ENCODE measurements at places on chromosomes 16 and 17.

DNA sequence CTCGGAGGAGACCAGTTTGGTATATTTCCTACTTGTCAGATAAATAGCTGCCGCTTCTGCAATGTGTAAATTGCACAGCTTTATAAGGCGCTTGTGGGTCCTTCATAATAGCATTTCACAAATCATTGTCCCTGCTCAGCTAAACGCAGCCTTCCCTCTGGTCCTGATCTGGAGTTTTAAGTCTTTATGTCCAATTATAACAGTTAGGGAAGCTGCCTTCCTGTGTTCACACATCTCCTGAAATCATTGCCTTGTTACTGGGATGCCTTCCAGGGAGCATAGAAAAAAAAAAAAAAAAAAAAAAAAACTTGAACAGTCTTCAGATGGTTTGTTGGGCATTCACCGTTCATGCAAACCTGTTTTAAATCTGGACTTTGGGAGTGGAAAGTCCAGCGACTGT, 342.0 kb downstream of the XYLT1 start:
- DNase-seq: no peak

DNA sequence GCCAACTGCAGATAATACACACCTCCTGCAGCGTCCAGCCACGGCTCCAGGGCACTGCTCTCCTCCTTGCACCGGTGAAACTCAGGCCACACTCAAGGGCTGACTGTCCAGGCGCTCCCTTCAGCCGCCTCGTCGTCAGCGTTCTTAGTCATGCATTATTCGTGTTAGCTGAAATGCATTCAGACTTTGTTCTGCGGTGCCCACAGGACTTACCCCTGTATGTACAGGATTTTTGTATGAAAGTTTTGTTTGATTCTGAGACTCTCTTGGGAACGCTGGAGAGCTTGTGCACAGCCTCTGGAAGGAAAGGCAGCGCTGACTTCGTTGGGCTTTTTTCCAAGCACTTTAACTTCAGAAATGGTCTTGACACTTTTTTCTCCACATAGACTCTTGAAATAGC, 22.1 kb downstream of the CIBAR2 start:
- no peak for DNase-seq

DNA sequence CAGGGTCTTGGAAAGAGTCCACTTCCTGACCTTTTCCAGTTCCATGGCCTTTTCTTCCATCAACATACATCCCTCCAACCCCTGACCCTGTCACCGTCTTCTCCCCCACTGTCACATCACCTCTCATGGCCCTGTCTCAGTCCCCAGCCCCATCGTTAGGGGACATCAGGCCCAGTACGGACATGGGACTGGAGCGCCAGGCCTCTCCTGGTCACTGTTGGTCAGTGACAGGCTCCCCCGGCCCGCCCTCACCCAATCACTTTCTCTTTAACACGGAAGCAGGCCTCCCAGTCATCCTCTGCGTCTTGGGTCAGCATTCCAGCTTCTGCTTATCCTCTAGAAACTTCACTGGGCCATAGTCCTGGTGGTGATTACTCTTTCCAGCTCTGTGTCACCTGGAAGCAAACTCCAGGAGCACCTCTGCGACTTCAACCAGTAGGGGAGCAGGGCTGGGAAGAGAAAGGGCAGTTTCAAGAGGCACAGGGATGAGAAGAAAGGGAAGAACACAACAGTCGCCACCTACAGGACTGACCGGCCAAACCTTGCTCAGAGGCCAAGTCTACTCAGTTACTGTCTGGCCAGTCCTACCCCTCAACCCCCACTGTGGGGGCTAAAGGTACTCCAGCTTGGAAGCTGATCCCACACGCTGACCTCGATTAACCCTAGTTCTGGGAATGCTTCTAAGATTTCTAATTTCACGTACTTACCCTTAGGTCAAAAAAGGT, 15.9 kb upstream of the ICAM2 start:
- no peak for DNase-seq

DNA sequence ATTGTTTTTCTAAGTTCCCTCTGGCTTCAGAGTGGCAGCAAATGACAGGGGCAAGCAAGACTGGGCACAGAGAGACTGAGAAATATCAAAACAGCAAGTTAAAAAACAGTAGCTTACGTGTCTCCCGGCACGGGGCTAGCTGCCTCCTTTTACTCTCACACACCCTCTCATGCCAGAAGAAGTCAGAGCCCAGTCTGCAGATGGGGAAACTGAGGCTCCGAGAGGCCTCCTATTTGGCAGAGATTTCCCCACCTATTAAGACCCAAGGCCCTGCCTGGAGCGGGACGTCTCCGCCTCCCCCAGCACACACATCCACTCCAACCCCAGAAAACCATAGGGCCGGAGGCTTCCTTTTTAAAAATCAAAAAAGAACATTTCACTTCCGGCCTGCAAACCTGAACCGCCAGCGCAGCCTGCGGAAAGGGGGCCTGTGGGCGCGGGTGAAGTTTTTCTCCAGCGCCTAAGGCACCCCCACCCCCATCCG, 832 bp downstream of the CARHSP1 start:
- no peak for DNase-seq

- DNase-seq: no peak
These were observed 59.4 kb downstream of the NLK start for GRCh38 chr17:28101919-28102318.

DNA sequence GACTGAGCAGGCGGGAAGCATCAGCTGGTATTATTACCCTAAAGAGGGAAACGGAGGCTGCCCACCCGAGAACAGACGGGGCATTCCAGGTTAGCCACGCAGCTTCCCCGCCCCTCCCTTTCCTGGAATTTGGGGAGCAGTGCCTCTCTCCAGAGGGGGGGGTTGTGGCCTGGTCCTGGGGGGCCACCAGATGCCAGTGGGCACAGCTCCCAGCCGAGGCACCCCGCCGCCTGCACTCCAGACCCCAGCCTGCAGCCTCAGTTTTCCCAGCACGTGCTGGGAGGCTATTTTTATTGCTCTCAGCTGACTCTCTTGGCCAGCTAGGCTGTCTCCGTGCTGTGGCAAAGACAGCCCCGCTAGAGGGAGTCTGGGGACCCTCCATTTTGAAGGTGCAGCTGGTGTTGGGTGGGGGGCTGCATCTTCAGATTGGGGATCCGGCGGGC, 62.7 kb upstream of the GSE1 start:
- DNase-seq: no peak

GRCh38 chr16:52991572-52991971, 61.1 kb downstream of the CHD9NB start:
- DNase-seq: no peak

- DNase-seq: no peak
These were observed 804 bp downstream of the TGFB1I1 start for GRCh38 chr16:31472709-31473203.

- DNase-seq: no peak
These were observed 342.7 kb downstream of the SOX9 start for GRCh38 chr17:72463287-72464102.

GRCh38 chr17:33164169-33164881, 128.8 kb downstream of the ASIC2 start:
- no peak for DNase-seq

DNA sequence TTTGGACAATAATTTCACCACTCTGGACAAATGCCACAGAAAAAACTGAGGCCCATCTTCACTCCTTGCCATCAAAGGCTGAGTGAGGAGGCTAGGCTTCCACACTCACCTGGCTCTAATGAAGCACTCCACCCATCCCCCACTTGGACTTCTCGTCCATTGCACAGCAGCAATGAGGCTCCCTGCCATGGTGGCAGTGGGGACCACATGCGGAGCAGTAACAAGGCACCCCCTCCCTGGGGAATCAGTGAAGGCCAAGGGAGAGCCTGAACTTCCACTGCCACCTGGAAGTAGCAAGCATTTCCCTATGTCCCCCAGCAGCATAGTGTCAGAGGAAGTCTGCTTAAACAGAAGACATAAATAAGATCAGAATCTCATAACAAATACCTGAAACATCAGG, 2.0 kb upstream of the GOSR1 start:
- no peak for DNase-seq

DNA sequence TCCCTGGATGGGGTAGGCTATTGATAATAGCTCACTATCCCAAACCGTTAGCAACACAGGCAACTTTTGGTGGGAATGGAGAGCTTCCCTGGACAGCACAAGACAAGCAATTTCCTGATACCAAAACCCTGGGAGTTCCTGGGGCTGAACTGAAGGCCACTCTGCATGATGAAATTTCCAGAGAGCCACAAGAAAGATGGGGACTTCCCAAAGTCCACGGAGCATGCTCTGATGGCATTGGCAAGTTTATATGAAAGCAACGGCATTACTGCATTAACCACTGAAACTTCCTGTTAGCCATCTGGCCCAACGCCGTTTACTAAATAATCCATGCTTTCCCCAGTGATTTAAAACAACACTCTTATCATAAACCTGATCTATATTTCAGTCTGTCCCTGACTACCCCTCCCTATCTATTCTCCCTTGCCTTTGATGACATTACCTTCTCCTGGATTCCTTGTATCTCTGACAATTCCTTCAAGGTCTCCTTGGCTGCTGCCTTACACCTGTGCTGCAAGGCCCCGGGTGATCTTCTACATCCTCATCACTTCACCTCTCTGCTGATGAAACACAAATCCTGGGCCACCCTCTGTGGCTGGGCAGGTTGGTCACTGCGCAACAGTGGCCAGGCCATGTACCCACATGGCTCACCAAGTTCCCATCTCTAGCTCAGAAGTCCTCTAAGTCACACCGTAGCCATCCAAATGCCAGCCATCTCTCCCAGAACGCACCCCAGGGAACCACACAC, 108.5 kb upstream of the RCVRN start:
- DNase-seq: no peak

DNA sequence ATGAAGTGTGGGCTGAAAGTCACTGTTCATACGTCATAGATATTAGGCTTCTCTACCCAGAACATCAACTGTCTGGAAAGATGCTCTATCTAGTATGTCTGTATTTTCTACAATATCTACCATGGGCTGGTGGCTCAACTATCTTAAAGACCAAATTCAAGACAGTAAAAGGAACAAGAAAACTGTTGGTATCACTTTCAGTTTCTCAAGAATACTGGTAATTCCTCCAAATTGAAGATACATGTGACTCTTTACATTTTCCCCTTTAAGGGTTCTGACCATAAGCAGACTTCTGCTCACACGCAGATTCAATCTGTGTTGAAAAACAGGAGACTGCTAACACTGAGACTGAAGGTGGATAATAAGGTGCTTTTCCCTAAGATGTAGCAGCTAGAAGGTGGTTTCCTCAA, 24.2 kb downstream of the XPO6 start:
- DNase-seq: no peak
